ENCODE measurements at places on chromosomes 12 and 14. TPM values are rescaled to one million over a fixed set of nuclear protein-coding genes. Genes with fewer than 3 reads are reported as not detected.

Gene RNASE1
- not detected for total RNA-seq

Gene IFI27L1
- total RNA-seq, result 20.2 TPM

Gene SDR9C7
- total RNA-seq, result not detected

Gene ACRBP
- total RNA-seq, result 0.30 TPM

Gene SLC25A47
- not detected for total RNA-seq

Gene TPPP2
- total RNA-seq, result not detected

Gene PPM1H
- 0.49 TPM for total RNA-seq

Gene RIMBP2
- not detected for total RNA-seq

DNA sequence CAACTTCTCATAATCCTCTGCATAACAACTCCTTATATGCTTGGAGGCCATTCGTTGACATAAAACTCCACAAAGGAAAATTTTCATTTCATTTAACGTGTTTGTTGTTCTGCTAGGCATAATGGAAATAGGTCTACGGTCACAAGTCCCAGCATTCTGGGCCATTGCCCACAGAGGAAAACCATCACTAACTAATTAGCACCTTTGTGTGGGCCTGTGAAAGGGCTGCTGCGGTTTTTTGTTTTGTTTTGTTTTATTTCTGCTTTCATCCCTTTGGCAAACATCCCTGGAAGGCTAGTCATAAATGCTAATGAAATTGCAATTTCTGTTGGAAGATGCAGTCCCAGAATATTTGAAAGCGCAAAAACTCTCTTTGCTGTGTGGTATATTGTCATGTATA, 180.3 kb downstream of the RMST start:
- no peak for DNase-seq

- no peak for DNase-seq
Observed at GRCh38 chr12:27185234-27186021, 58.7 kb upstream of the STK38L start.

- DNase-seq, result no peak
Observed at GRCh38 chr12:14931791-14932560, 6.4 kb downstream of the ERP27 start.

- no peak for DNase-seq
Observed at GRCh38 chr12:26188641-26189040, 6.7 kb upstream of the SSPN start.

DNA sequence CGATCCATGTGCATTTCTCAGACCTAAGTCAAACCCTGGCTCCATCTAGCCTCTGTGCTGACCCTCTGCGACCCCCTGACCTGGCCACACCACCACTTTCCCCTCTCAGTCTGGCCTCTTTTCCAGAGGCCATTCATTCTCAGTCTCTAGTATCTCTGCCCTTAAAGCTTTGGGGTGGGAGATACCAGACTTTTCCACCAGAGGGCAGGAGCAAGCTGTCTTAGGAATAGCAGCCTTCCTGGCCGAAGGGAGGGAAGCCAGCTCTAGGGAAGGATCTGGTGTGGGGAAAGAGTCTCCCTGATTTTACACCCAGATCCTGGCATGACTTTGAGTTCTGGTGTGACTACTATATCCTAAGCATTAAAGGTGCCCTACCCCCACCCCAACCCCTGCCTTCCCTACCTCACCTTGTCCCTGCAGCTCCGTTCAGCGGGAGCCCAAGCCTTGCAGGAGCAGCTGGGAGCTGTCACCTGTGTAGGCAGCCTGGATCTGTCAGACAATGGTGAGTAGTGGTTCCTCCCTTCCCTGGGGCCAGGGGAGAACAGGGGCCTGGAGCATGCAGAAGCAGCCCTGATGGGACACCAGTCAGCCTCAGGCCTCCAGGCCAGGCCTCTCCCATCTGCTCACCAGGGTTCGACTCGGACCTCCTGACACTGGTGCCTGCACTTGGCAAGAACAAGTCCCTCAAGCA, 6.6 kb downstream of the CARMIL3 start:
- peak; percentile 66 for DNase-seq

- DNase-seq, result peak; percentile 23
Observed at GRCh38 chr12:89350260-89350629, 2.1 kb downstream of the DUSP6 start.

- no peak for DNase-seq
Observed at GRCh38 chr12:3205742-3206519, 128.8 kb downstream of the TSPAN9 start.

GRCh38 chr14:37194698-37195097, 3.0 kb upstream of the MIPOL1 start:
- no peak for DNase-seq

GRCh38 chr14:95472819-95473251, 43.6 kb downstream of the SYNE3 start:
- DNase-seq, result no peak

- no peak for DNase-seq
Observed at GRCh38 chr14:44036248-44036647, 470.8 kb downstream of the FSCB start.

DNA sequence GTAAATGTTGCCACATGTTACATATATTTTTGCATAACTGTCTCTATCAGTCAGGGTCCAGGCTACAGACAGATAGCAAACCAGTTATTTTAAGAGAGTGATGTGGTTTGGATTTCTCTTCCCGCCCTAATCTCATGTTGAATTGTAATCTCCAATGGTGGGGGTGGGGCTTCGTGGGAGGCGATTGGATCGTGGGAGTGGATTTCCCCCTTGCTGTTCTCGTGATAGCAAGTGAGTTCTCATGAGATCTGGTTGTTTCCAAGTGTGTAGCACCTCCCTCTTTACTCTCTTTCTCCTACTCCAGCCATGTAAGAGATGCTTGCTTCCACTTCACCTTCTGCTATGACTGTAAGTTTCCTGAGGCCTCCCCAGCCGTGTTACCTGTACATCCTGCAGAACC, 704.2 kb upstream of the TBX3 start:
- no peak for DNase-seq

GRCh38 chr14:75450381-75451276, 22.8 kb downstream of the JDP2 start:
- DNase-seq, result peak; percentile 84

DNA sequence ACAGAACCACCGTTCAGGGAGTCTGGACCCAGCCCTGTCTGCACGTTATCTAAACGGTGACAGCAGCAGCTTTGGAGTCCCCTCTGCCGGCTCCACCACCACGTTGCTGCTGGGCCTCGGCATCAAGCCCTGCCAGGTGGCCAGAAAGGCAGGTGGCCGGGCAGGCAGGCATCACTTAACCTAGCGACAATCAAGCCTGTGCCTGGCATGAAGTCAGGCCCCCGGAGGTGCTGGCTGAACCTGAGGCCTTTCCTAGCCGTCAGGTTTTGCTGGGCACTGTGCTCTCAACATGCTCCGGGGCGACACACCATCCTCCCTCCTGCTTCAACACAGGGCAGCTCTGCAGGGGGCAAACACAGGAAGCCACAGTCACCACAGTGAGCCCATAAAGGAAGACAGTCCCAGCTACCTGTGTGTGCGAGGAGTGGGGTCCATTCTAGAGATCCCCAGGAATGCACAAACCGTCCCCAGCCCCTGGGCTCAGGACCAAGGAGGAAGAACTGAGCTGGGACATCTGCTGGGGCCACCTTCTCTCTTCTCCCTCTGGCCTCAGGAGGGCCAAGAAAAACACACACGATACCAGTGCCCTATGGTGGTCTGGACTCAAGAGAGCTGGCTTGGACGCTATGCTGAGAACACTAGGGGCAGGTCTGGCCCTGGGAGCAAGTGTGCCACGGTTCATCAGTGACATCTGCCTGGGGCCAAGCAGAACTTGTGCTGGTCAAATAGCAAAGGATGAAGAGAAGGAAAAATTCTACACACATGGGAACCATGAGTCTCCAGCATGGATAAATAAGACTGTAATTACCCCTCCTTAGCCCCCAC, 44.7 kb downstream of the CCDC88C start:
- DNase-seq, result no peak

- DNase-seq, result no peak
Observed at GRCh38 chr12:110548678-110549077, 34.4 kb downstream of the PPTC7 start.

- DNase-seq, result no peak
Observed at GRCh38 chr12:130953771-130954543, at the start of gene ADGRD1. TSS of gene ADGRD1 (plus strand) at chr12:130953907. CDS start at chr12:130954466, 559 bp downstream.

DNA sequence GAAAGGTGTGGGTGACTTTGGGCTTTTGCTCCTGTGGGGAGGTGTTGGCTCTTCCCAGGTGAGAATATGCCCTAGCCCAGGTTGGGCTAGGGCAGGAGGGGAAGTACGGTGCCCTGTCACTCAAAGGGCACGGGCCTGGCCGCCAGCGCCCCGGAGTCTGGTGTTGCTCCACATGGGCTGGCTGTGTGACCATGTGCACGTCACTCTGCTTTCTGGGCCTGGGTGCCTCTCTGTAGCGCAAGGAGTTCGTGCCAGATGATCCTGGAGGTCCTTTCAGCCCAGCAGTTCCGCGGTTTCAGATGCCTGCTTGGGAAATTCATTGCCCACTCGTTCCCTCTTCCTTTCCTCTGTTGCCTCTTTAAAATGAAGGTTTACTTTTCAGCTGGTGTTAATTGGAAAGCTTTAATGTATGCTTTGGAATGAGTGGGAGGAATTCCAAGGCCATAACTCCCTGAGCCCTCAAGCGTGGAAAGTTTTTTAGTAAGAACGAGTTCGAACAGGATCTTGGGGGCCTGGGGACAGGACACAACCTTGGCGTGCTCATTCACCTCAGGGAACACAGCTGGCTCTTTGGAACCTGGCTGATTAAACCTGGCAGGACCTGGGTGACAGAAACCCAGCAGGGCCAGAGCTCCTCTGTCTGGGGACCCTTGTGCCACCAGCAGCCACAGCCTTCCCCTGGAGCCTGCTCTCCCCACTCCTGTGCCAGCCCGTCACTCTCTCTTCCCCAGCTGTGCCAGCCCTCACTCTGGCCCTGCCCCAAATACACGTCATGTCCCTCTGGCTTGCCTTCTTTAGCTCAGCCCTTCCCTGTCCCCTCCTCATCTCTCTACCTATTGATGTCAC, 42.8 kb downstream of the TSPAN9 start:
- peak; percentile 78 for DNase-seq

DNA sequence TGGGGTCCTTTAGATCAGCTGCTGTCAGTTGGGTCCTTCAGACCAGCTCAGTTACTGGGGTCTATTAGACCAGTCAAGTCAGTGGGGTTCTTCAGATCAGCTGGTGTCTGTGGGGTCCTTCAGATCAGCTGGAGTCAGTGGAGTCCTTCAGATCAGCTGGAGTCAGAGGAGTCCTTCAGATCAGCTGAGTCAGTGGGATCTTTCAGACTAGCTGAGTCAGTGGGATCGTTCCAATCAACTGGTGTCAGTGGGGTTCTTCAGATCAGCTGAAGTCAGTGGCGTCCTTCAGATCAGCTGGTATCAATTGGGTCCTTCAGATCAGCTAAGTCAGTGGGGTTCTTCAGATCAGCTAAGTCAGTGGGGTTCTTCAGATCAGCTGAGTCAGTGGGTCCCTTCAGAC, 14.7 kb upstream of the LPCAT3 start:
- DNase-seq, result no peak

GRCh38 chr12:66679461-66680084, 697 bp upstream of the GRIP1 start:
- DNase-seq, result no peak

DNA sequence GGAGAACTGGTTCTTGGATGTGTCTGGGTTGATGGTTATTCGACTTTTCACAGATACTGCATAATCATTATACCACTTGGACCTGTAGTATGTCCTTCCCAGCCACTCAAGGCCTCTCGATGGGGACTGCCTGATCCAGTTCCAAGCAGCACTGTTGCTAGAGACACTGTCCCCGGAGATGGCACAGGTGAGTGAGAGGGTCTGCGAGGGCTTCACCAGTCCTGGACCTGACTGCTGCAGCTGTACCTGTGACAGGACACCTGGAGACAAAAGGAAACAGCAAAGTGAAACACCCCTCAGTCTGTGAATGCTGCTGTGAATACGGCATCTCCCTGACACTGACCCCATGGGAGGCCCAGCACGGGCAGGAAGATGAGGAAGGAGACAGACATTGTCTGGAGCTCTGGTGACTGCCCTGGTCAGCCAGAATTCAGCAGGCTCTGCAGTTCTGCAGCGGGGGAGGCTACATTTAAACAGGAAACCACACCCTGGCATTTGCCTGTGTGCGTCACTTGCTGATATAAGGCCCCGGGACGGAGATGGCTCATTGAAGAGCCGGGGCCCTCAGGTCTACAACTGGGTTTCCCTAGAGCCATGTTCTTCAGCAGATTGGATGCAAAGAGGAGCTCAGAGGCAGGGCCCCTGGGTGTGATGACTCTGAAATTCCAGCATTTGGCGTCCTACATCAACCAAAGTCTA, 413.6 kb downstream of the TMEM121 start:
- no peak for DNase-seq

GRCh38 chr12:121114019-121114639, 18.5 kb upstream of the P2RX7 start:
- no peak for DNase-seq

DNA sequence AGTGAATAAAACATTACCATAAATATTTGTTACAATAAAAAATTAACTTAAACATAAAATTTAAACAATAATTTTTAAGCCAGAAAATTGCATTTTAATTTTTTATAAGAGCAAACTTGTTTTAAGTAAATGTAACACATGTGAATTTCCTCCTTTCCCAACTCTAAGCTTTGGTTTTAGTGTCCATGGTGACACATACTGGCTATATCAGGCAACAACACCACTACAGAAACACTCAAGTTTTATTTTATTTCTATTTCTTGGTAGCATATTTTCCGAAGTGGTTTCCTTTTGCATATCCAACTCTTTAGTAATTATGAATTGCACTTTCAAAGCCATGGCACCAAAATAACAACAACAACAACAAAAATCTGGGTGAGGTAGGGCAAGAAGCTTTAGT, 2.2 kb downstream of the NELL2 start:
- DNase-seq, result peak; percentile 6

DNA sequence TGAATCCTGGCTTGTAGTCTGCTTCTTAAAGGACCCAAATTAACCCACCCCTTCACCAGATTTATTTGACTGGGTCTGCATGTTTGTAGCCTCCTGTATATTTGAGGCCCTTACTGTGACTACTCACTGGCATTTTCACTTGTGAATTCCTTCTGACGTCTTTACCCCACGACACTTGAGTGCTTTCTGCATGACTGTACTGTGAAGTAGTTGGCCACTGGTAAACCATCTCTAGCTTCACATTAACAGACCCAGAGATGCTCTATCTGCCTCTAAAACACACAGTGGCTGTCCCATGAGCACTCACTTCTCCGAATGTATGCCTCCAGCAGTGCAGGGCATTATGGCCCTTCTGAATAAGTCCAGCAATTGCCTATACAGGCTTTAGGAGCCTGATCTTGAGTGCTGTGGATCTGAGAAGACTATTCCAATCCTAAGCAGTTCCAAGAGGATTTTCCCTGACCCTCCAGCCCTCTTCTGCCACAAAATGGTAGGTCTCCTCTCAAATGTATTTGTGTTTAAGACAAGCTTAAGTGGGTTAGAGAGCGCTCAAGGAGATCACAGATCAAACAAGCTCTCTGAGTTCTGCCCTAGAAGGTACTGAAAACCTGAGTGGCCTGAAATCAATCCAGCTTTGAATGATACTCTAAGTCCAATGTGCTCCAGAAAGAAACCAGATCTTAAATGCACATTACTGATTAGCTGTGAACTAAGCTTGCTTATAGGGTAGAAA, 534.7 kb downstream of the RPS29 start:
- no peak for DNase-seq

- peak; percentile 27 for DNase-seq
Observed at GRCh38 chr12:69240631-69240995, 1.2 kb downstream of the CPSF6 start.

GRCh38 chr12:14514154-14514842, 53.4 kb downstream of the PLBD1 start:
- peak; percentile 58 for DNase-seq

GRCh38 chr14:93155667-93156066, 29.0 kb downstream of the MOAP1 start:
- no peak for DNase-seq
